ENCODE measurements at places on chromosomes 4 and X. TPM values are rescaled to one million over a fixed set of nuclear protein-coding genes. Genes with fewer than 3 reads are reported as not detected.

The TIGD2 gene
- 8.5 TPM for total RNA-seq

The MAGEB5 gene
- total RNA-seq: not detected

The PPP4R3C gene
- not detected for total RNA-seq

The EDNRA gene
- total RNA-seq: 8.2 TPM

The MMRN1 gene
- 0.80 TPM for total RNA-seq

The HTR2C gene
- total RNA-seq: not detected

The MTM1 gene
- total RNA-seq: 10.0 TPM

The ATP2B3 gene
- total RNA-seq: not detected

The ZMAT1 gene
- total RNA-seq: 0.61 TPM

The GAGE12H gene
- total RNA-seq: not detected

The XKRX gene
- total RNA-seq: 4.4 TPM

The TRIM60 gene
- not detected for total RNA-seq

The CC2D2A gene
- 9.0 TPM for total RNA-seq

The ZCCHC13 gene
- total RNA-seq: not detected

The ZNF280C gene
- total RNA-seq: 2.5 TPM

The USP11 gene
- 22.9 TPM for total RNA-seq

The MAGEA1 gene
- not detected for total RNA-seq

The P2RY8 gene
- total RNA-seq: 0.44 TPM

The GASK1B gene
- 7.4 TPM for total RNA-seq

The RHOXF2 gene
- not detected for total RNA-seq

The HPGDS gene
- not detected for total RNA-seq

The POU4F2 gene
- total RNA-seq: not detected

The SPANXB1 gene
- not detected for total RNA-seq

The MAGEE1 gene
- 1.1 TPM for total RNA-seq

The NEUROG2 gene
- not detected for total RNA-seq

The TLR10 gene
- not detected for total RNA-seq

The CITED1 gene
- total RNA-seq: not detected

The RBM47 gene
- 197 TPM for total RNA-seq

The BMPR1B gene
- 0.66 TPM for total RNA-seq

The S100P gene
- total RNA-seq: 65.8 TPM

The UGT2B7 gene
- total RNA-seq: not detected

The MAGEA11 gene
- 0.44 TPM for total RNA-seq

The NPY2R gene
- not detected for total RNA-seq

The WDR17 gene
- 1.3 TPM for total RNA-seq

The ZNF827 gene
- total RNA-seq: 6.5 TPM

The TMSB15A gene
- not detected for total RNA-seq

The USP17L11 gene
- total RNA-seq: not detected

The TNIP3 gene
- total RNA-seq: 0.15 TPM

The NUDT10 gene
- 0.18 TPM for total RNA-seq

The LEF1 gene
- 8.9 TPM for total RNA-seq

The BEX3 gene
- total RNA-seq: 104 TPM

The C4orf36 gene
- 5.0 TPM for total RNA-seq

The RAB33A gene
- total RNA-seq: not detected

The YIPF7 gene
- not detected for total RNA-seq

The FATE1 gene
- total RNA-seq: not detected

The ARX gene
- total RNA-seq: not detected

The TBX22 gene
- total RNA-seq: not detected

The GYG2 gene
- 0.42 TPM for total RNA-seq

The GPR119 gene
- not detected for total RNA-seq

The VEGFD gene
- 0.13 TPM for total RNA-seq

The TCP11X2 gene
- not detected for total RNA-seq

The KIAA1210 gene
- total RNA-seq: not detected

The PNMA5 gene
- total RNA-seq: not detected

The TENM3 gene
- total RNA-seq: 0.64 TPM

All from esophagus squamous epithelium (tissue), 5 donors.